ENCODE measurements at places on chromosomes 5 and 9.

GRCh38 chr5:35417040-35417439, 186.8 kb upstream of the PRLR start:
- DNase-seq = no peak

DNA sequence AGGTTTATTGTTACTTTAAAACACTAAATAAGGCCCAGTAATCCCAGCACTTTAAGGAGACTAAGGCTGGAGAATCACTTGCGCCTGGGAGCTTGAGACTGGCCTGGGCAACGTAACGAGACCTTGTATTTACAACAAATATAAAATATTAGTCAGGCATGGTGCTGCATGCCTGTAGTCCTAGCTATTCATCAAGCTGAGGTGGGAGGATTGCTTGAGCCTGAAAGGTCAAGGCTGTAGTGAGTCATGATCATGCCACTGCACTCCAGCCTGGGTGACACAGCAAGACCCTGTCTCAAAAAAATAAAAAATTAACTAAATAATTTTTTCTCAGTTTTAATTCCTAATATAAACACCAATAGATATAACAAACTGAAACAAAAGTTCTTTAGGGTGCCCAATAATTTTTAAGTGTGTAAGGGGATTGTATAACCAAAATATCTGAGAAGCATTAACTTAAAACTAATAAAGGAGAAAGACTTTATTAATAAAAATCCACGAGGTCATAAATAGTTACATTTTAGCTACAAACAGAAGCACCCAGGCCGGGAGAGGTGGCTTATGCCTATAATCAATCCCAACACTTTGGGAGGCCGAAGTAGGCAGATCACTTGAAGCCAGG, 32.7 kb downstream of the FAM13B start:
- DNase-seq = no peak

GRCh38 chr5:130762031-130762430, 403.0 kb downstream of the HINT1 start:
- no peak for DNase-seq

DNA sequence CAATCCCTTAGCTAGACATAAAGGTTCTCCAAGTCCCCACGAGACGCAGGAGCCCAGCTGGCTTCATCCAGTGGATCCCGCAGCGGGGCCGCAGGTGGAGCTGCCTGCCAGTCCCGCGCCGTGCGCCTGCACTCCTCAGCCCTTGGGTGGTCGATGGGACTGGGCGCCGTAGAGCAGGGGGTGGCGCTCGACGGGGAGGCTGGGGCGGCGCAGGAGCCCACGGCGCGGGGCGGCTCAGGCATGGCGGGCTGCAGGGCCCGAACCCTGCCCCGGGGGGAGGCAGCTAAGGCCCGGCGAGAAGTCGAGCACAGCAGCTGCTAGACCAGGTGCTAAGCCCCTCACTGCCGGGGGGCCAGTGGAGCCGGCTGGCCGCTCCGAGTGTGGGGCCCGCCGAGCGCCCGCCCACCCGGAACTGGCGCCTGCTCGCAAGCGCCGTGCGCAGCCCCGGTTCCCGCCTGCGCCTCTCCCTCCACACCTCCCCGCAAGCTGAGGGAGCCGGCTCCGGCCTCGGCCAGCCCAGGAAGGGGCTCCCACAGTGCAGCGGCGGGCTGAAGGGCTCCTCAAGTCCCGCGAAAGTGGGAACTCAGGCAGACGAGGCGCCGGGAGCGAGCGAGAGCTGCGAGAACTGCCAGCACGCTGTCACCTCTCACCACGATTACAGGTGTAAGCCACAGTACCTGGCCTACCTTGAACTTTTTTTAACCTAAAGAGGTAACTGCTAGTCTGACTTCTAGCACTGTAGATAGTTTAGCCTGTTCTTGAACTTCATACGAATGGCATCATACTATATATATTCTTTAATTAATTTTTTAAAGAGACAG, 35.5 kb downstream of the PTGS1 start:
- DNase-seq = no peak

DNA sequence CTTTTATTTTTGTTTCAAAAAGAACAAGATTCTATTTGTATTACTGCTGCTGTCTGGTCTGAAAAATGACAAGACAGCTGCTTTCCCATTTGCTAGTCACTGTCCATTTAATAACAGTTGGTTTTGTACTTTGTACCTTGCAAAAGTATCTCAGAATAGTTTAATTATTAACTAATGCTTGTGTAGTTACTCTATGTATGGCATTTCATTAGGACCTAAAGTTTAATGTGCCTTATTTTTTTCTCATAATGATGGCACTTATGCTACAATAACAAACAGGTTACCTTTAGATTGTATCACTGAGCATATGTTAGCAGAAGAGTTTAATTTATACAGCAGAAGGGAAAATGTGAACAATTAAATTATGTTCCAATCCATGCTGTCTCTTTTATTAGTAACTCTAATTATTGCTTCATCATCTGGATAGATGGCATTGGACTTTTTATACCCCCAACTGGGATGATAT, 134.2 kb downstream of the CDH10 start:
- DNase-seq = no peak

- DNase-seq = no peak
These were observed 173.1 kb upstream of the SLC12A2 start for GRCh38 chr5:127910307-127910956.

- DNase-seq = no peak
These were observed 5.5 kb downstream of the MRNIP start for GRCh38 chr5:179852993-179853547.

DNA sequence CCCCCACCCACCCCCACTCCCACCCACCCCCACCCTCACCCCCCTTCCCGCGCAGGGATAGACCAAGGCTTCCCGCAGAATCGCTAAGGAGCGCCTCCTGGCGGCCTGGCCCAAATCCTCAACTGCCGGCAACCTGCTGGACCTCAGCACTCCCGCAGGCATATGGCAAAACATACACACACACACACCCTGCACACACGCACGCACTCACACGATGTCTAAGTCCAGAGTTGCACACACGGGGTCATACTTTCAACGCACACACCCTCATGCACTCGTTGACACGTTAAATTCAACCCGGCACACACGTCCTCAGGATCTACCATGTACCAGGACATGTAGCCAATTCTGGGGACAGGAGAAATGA, 1.7 kb downstream of the CPLX2 start:
- no peak for DNase-seq

DNA sequence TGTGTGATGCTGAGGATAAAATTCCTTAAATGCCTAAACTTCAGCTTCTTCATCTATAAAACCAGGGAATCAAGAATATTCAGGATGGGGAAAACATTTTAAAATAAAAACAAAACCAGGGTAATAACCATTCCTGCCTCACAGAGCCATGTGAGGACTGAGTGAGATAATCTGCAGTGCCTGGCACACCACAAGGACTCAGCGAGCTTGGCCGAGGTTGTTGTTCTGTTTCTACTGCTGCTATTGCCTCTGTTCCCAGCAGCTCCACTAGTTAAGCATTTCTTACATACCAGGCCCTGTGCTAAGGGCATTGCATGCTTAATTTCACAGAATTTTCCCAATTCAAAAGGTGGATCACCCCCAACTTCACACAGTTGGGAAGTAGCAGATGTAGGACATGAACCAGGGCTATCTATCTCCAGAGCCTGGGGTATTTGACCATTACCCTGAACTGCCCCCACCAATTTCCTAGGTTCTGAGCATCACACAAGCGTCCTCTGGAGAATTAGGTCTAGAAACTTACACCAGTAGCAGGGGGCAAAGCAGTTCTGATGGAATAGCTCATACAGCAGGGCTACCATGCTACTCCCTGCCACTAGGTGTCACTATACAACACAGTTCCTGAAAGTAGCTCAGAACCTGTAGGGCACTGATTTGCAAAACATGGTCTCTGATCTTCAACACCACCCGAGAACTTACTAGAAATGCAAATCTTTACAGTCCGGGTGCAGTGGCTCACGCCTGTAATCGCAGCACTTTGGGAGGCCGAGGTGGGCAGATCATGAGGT, 74.3 kb downstream of the LRSAM1 start:
- DNase-seq = no peak

GRCh38 chr5:151075698-151076331, 5.0 kb downstream of the TNIP1 start:
- no peak for DNase-seq

DNA sequence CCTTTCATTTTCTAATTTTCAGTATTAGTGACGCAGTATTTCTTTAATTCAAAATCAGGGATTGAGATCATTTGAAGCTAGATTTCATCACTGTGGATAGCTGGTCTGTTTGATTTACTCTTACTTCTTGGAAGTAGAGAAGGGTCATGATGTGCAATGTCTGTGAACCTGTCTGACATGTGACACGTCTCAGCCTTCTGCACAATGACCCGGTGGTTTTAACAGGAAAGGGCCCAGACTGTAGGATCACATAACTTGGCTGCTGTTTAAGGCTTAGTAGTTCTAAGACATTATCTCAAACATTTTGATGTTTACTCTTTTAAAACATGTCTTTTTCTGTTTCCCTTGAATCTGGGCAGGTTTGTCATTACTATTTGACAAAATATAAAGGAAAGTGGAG, 823.3 kb upstream of the NUDT12 start:
- no peak for DNase-seq

DNA sequence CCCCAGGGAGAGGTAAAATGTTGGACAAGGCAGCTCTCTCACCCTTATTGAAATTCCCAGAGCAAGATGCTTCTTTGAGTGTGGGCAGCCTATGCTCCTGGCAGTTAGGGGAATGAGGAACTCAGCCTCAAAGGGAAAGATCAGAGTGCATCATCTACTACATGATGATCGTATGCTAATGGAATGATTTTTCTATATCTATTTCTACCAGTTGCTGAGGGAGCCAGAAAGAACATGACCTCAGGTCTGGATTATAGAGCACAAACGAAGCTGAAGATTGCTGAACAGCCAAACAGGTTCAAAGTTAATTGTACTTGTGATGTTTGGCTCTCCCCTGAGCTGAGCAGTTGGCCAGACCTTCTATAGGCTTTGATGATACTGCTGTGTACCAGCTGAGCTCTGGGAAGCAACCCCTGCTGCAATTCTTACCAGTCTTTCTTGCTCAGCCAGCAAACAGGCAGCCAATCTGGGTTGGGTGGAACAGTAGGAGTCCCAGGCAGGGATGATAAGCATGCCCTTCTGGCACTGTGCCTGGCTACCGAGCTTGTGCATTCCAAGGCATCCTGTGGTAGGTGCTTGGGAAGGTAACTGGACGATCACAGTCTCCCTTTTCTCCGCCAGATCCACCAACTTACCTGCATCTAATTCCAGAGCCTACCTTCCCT, 10.3 kb upstream of the FBXL7 start:
- DNase-seq = no peak

GRCh38 chr5:31355337-31355736, 161.9 kb downstream of the CDH6 start:
- DNase-seq = no peak

DNA sequence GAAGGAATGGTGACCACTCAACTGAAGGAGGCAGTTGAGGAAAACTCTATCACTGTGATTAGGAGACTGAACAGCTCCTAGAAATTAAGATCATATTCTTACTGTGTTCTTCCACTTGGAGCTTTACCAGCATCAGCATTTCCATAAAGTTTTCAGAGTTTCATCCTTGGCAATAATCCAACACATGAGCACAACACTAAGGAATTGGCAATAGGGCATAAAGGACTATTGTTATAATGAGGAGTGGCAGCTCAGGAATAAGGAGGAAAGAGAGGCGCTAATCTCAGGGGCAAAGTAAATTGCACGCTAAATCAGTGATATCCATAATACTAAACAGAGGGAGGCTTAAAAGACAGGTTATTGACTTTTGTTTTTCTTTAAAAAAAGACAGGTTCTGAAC, 338.9 kb downstream of the EFNA5 start:
- no peak for DNase-seq

- DNase-seq = no peak
These were observed 6.8 kb downstream of the NNT start for GRCh38 chr5:43609752-43610151.

DNA sequence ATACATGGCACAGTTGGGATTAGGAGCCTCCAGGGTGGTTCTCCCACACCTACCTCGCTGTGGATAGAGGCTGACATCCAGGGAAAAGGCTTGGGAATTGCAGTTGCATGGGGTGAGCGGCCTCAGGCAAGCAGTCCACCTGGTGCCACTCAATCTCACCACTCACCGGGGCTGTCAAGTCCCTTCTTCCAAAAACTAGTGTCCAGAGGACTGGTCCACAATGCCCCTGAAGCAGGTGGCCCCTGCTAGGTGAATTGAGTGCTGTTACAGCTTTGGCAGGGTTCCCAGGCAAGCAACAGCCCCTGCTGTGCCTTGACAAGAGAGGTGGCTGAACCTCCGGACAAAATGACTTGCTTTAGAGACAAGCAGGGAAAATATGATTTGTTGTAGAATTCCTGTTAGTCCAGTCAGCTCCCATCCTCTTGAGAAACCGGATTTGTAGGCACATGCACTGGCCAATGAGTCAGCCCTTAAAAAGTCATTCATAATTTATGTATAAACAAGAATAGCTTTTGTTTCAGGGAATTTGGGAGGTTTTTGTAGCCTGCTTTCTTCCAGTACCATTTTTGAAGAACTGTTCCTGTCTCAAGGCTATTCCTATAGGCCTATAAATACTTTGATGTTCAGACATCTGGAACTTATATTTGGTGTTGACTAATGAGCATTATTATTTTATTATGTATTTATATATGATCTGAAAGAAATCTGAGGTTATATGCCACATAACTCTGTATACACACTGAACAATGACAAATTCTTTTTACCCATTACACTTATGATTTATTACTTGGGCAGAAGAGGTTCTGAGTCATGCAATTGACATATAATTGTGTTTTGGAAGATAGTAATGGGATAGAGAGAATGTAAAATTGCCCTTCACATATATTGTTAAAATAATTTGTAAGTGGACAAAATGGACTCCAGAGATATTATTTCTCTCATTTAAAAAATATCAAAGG, 411.1 kb downstream of the ACTL7B start:
- no peak for DNase-seq

DNA sequence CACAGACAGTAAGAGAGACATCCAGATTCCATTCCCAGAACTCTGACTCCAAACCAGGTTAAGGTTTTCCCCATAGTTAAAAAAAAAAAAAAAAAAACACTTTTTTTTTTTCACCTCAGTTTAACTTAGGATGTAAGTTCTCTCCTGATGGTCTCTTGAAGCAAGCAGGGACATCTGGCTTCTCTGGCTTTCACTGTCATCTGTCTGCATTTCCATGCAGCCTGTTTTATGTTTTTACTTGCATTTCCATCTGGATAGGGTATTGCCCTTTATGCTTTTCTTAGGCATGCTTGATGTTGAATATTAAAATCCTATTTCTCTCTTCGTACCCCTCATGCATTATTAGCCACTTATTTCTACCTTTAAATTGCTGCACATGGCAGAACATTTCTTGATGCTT, 135.3 kb upstream of the WWC1 start:
- DNase-seq = no peak

Data from right hindlimb (tissue), 1 donor.